ENCODE measurements at places on chromosomes 1 and 21.

DNA sequence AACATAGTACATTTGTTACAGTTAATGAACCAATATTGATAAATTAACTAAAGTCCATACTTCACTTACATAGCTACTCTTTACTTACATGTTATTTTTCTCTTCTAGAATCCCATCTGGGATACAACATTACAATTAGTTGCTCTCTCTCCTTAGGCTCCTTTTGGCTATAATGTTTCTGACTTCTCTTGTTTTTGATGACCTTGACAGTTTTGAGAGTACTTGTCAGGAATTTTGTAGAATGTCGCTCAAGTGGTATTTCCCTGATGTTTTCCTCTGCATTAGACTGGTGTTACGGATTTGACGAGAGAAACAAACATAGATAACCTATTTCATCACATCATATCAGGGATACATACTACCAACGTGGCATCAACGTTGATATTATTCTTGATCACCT lies 925.4 kb upstream of the TMPRSS15 start:
- no peak for DNase-seq

GRCh38 chr1:38191461-38191860 lies 144.9 kb upstream of the POU3F1 start:
- DNase-seq = no peak

GRCh38 chr1:38500352-38500751 lies 359.2 kb downstream of the RRAGC start:
- no peak for DNase-seq

- no peak for DNase-seq
Measured at GRCh38 chr1:8016210-8016894, 9.8 kb downstream of the ERRFI1 start.

DNA sequence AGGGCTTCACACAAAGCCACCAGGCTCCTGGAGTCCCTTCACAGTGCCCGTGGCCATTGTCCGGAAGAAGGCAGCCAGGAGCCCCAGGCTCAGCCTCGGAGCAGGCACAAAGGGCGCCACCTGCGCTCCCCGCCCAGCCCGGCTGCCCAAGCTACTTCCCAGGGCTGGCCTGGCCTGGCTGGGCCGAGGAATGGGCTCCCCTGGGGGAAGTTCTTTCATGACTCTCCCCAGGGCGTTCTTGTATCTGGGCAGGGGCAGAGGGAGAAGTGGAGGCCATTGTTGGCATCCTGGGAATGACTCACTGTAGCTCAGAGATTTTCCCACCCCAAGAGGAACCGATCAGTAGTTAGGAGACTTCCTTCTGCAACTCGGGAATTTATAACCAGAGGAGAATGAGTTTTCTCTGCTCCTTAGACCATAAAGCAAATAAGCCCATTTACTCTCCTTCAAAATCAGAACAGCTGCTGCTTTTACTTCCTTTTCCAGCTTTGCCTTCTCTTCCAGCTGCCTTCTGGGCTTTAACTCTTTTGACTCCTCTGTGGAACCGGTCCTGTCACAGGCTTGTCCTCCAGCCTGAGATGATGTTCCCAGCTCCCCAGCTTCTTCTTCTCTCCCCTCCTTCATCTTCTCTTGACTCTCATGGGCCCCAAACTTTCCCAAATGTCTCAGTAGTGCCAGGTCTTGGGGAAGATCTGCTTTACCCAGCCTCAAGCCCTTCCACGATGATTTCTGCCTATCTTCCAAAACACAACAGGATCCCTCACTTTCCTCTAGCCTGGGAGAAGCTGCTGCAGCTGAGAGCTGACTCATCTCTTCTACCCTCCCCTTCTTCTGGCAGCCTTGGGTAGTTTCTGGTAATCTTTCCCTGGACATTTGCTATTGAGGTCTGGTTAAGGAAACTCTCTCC lies 118.7 kb upstream of the CD34 start:
- DNase-seq = no peak

GRCh38 chr1:221632072-221632471 lies 109.8 kb downstream of the DUSP10 start:
- no peak for DNase-seq

GRCh38 chr21:44455524-44456213 lies 359 bp downstream of the LRRC3 start:
- peak; percentile 60 for DNase-seq

- DNase-seq = no peak
Measured at GRCh38 chr1:43325381-43325780, 12.2 kb upstream of the MPL start.

- DNase-seq = no peak
Measured at GRCh38 chr21:14520535-14520934, 25.6 kb downstream of the SAMSN1 start.

DNA sequence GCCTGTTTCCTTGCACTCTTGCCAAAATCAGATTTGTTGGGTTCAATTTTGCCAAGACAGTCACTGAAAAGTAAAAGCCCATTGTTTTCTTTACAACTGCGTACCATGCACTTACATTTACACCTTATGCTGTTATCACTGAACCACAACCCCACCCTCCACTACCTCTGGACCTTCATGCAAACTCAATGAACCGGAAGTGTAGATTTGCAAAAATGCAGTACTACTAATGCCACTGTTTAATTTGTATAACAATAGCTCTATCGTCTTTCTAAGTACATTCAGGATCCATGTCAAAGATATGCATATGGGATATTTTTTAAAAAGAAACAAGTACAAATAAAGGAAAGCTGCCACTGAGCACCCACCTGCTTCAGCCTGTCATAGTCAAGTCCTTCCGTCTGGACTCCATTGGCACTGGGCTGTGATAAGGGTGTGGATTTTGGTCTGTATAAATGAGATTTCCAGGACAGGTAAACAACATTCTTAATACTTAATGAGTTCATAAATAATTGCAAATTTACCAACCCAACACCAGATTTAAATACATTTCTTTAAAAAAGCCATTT lies 72.9 kb upstream of the LBR start:
- no peak for DNase-seq

- no peak for DNase-seq
Measured at GRCh38 chr1:46394872-46395465, 852 bp downstream of the FAAH start.

GRCh38 chr1:10211805-10212410 lies 1.5 kb downstream of the KIF1B start:
- DNase-seq = no peak

DNA sequence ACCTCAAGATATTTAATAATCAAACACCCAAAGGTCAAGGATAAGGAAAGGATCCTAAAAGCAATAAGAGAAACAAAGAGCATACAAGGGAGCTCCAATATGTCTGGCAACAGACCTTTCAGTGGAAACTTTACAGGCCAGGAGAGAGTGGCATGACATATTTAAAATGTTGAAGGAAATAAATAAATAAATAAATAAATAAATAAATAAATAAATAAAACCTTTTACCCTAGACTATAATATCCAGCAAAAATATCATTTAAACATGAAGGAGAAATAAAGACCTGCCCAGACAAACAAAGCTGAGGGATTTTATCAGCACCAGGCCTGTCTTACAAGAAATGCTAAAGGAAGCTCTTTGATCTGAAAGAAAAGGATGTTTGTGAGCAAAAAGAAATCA lies 367.8 kb upstream of the PBX1 start:
- DNase-seq = no peak

- no peak for DNase-seq
Measured at GRCh38 chr1:1116701-1117468, 996 bp upstream of the C1orf159 start.

DNA sequence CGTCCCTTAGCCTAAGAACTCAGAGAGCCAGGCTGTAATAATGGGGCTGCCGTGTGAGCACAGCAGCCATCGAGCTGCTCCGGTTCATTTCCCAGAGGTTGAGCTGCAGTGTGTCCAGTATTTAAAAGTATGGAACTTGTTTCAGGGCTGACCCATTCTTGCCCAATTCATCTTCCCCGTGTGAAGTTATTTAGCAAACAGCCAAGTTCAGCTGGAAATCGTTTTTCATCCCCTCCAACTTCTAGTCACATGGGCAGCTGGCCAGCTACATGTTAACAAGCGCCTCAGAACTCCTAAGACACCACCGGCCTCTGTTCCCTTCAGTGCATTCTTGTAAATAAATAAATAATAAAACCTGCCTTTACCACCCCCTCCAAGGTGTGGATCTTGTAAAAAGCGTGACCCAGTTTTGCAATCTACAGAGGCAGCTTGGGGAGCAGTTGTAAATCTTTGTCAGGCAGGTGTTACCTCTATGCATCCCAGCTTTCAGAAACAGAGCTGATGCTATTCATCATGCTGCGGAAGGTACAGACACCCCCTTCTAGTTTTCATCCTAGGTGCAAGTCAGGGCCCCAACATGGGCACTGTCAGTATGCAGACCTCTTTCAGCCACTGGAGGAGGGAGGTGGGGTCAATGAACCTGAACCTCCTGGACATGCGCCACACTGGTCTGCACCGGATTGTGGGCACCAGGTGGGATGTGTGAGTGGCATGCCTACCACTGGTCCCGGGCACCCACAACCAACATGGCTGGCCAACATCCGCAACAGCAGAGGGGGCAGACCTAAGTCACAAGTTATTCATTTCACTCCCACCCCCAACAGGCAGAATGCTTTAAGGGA lies 18.7 kb upstream of the KNCN start:
- DNase-seq = no peak

DNA sequence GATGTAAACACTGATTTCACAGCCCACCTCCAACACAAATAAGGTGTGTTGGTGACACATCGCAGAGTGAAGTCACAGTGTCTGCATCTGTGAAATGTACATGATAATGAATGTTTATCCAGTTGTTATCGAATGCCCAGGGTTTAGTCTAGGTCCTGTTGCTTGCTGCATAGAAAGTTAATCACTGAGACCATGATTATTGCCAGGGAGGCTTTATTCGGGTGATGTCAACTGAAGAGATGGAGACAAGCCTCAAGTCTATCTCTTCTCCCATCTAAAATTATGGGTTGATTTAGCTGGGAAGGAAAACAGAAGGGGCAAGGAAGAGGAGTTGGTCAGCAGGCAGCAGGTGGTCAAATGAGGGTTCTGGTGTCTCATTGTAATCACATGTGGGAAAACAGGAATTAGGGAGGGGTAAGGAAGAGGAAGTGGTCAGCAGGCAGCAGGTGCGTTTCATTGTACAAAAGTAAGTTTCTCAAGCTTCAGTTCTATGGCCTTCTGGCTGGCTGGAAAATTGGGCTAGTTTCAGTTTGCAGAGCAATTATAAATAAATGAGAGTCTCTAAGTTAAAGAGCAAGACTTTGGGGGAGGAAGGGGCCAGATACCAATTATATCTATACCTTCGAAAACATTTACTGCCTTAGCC lies 146.3 kb upstream of the DNAH14 start:
- DNase-seq = no peak

DNA sequence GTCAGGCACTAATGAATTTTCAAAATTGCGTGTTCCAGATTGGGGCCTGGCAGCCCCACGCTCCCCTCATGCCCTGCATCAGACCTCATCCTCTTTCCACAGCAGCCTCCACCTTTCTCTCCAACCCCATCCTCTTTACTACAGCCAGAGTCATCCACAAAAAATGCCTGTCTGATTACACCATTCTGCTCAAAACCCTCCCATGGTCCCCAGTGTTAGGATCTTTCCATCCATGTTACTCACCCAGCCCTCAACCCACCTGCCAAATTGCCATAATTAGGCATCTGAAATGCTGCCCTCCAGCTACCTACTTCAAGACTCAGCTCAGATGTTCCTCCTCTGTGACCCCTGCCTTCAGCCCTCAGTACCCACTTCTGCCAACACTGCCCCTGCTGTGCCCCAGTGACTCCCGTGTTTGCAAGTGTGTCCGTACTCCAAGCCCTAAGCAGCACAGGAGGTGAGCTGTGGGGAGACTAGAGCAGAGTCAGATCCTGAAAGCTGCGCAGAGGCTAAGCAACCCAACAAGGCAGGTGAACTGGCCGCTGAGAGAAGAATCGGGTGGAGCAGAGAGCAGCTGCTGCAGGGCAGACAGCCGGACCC lies 715 bp upstream of the ARTN start:
- no peak for DNase-seq

DNA sequence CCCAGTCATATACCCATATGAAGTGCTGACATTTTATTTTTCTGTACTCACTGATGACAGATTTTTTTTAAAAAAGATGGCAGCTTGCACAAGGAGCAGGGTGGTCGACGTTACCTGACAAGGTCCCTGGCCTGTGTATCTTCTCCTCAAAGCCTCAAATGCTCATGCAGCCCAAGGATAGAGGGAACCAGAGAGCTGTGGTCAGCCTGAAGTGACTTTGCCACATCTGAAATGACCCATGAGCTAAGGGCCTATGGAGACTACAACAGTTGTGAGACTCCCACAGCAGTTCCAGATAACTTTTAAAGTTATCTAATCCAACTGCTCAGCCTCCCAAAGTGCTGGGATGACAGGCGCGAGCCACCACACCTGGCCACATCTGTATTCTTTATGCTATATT lies 131.1 kb downstream of the GLUL start:
- no peak for DNase-seq

DNA sequence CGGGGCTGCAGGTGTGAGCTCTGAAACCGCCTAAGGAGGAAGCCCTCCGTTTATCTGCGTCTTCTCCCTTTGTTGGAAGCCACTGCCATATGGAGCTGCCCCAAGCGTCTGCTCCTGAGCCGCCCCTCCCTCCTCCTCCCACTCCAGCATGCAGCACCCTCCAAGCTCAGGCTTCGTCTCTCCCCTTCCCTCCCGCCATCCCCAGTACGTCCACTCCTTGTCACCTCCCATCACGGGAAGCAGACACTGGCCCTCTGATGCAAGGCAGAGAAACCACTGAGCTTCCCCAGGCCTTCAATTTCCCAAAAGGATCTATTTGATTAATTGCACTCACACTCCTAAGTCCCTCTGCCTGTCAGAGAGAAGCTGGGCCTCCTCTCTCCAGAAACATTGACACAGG lies 52.5 kb downstream of the NFASC start:
- no peak for DNase-seq

DNA sequence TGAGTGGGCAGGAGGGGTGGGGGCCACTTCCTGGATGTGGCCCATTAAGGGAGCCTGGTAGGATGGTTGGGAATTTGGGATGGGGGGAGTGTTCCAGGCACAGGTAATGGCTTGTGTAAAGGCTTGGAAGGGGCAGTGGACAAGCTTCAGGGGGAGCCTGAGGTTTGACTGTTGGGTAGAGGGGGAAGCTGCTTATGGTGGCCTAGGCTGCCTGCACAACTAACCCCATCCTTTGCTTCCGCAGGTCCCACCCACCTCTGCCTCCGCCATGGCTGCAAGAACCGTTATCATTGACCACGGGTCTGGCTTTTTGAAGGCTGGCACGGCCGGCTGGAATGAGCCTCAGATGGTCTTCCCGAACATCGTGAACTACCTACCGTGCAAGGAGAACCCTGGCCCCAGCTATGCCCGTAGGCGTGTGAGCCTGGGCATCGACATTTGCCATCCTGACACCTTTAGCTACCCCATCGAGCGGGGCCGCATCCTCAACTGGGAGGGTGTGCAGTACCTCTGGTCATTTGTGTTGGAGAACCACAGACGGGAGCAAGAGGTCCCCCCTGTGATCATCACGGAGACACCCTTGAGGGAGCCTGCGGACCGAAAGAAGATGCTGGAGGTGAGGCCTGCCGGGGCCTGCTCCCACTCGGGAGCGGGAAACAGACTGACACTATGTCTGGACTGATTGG lies 67.8 kb downstream of the ACTL8 start:
- no peak for DNase-seq

GRCh38 chr1:8022395-8023286 lies 3.5 kb downstream of the ERRFI1 start:
- DNase-seq = no peak

GRCh38 chr1:3369446-3370076 lies 84.9 kb upstream of the ARHGEF16 start:
- DNase-seq = no peak

GRCh38 chr1:181676269-181676668 lies 193.0 kb downstream of the CACNA1E start:
- DNase-seq = no peak

- DNase-seq = no peak
Measured at GRCh38 chr1:109438798-109439297, 12.6 kb upstream of the PSMA5 start.

GRCh38 chr1:26922431-26922729 lies 837 bp downstream of the NUDC start:
- no peak for DNase-seq
